ENCODE measurements at places on chromosomes 3 and 15.

DNA sequence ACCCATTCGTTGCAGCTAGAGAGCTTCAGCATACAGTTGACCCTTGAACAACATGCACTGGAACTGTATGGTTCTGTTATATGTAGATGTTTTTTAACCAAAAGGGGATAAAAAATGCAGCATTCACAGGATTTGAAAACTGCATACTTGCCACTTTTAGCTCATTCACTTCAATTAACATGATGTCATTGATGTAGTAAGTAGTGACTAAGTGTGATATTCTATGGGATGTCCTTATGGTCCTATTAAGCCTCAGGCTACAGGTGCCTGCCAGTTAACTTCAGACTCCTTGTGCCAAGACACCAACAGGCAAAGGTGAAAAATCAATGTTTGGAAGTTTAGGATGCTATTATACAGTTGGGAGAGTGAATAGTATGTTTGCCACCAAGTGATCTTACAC, 553.6 kb upstream of the NECTIN3 start:
- no peak for DNase-seq

- DNase-seq, result no peak
Measured at GRCh38 chr3:111648991-111649579, 53.9 kb upstream of the ZBED2 start.

DNA sequence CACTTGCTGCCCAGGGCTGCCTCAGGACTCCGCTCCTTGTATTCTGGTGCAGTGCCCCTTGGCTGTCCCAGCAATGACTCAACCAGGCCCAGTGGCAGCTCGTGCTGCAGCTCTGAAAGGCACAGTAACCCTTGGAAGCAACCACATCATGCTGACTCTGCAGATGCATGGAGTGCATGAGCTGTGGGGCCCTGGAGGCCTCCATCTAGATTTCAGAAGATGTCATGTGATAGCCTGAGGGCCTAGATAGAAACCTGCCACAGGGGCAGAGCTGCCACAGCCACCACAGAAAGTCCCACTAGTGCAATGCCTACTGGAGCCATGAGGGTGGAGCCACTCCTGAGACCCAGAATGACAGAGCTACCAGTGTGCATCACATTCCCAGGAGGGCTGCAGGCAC, 117.1 kb upstream of the SMAD3 start:
- DNase-seq, result no peak

DNA sequence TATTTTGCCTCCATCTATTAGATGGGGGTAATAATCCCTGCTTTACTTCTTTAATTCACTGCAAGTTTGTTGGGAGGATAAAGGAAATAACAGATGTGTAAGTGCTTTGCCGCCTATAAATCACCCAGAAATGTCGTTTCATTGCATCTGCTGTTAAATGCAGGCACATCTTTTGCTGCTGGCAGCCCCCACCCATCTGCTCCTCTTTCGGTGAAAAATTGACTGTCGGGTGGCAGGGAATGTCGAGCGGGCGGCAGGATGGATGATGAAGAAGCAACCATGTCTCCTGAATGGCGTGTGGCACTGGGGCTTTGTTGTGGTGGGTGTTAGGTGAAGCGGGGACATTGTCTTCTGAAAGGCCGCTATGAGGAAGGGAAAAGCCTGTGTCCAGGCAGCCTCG, 543 bp upstream of the REC114 start:
- DNase-seq, result no peak

DNA sequence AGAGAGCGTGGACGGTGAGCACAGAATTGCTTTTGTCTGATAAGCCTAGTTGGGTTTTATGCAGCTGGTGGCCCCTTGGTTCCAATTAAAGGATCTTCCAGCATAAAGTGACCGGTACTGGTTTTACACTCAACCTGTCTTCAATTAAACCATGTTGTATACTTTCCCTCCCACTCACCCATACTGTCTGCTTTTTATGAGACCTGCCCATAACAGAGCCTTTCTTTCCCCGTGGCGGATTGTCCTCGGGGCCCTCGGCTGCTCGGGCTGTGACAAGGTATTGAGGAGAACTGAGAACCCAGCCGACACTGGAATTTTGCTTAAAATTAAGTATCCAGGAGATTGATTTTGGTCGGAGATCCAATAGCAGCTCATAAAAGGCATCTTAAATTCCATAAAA, 98.4 kb downstream of the TMEM266 start:
- no peak for DNase-seq

- no peak for DNase-seq
Measured at GRCh38 chr3:71070497-71071463, 512.7 kb downstream of the FOXP1 start.

DNA sequence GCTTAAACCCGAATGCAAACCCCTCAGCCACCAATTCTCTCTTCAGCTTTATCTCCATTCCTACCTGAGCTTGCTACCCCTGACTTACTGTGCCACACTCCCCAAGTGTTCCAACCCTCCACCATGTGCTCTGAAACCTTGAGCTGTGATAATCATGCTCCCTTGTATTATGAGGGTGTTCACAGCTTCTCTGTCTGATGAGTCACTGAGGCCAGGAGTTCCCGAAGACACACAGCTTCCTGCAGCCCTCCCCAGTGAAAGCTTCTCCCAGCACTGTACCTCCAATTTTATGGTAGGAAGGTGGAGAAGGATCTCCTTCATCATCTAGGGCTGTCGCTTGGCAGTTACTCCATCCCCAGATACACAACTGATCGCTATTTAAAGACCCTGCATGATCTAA, 24.9 kb downstream of the STAC start:
- no peak for DNase-seq

GRCh38 chr3:49411535-49411967, 225 bp downstream of the RHOA start:
- no peak for DNase-seq

GRCh38 chr3:79314544-79314943, 453.3 kb downstream of the ROBO1 start:
- no peak for DNase-seq

GRCh38 chr3:53773611-53774368, 72.4 kb downstream of the CHDH start:
- DNase-seq, result no peak

- no peak for DNase-seq
Measured at GRCh38 chr3:148829926-148830325, 2.3 kb downstream of the CPB1 start.

GRCh38 chr3:142315083-142315482, 89.7 kb upstream of the GK5 start:
- no peak for DNase-seq

- DNase-seq, result no peak
Measured at GRCh38 chr3:73571238-73571794, 53.4 kb downstream of the PDZRN3 start.

- no peak for DNase-seq
Measured at GRCh38 chr3:152438181-152438580, 169.5 kb downstream of the MBNL1 start.

DNA sequence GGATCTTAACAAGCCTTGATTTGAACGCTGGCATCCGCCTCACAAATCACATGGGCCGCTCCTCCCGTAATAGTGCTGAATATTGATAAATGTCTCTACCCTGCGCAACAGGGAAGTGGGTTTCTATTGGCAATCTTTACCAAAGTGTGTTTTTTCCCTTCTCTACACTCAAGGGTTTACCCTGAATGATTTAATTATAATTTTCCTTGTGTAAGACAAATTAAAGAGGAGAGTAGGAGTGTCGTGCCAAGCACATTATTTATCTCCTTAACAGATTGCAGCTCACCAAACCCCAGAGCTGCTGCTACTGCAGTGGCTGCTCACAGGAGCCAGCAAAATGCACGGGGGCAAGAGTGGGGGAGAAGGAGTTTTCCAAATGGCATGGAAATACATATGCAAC, 545.8 kb downstream of the FOXP1 start:
- no peak for DNase-seq

DNA sequence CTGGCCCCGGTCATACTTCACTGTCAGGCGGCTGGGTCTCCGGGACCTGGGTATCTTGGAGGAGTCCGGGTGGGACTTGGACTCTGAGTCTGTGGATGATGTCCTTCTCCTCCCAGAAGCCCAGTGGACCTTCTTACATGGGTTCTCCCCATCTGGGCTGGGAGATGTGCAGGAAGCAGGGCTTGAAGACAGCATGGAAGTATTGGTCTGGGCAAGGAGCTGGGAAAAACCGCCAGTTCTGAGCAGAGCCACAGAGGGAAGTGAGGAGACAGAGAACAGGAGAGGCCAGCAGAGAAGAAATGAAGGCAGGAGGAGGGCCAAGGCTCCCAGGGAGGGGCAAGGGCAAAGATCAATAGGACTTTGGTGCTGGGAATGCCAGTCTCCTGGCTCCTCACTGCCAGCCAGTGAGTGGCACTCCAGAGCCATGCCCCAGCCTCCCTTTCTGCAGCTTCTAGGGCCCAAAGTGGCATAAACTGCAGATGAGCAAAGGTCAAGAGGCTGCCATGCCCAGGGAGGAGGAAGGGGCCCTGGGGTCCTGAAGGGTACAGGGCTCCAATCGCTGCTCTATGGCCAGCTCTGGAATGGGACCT, at the start of gene PPP1R14D:
PPP1R14D (minus strand) TSS at position 262 of the 590 bp plus-strand sequence; CDS start at position 195, 67 bp downstream.
- DNase-seq, result no peak

GRCh38 chr15:62278534-62278933, 113.4 kb upstream of the C2CD4B start:
- no peak for DNase-seq

DNA sequence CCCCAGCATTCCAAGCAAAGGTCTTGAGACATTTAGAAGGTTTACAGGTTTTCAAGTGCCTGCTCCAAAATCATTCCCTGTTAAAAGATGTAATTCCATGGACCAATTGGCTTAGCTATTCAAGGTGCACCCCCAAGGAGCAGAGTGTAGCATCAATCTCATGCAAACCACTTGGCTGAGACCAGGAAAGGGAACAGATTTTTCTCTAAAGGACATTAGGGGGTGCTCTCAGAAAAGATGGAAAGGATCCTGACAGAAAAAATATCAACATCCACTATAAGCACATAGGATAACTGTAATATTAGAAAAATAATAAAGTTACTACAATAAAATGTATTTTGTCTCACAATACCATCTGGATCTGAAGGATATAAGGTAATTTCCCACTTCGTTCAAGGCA, 328.0 kb upstream of the CDIN1 start:
- no peak for DNase-seq

- peak; percentile 76 for DNase-seq
Measured at GRCh38 chr3:137767538-137768360, 3.6 kb downstream of the SOX14 start.

DNA sequence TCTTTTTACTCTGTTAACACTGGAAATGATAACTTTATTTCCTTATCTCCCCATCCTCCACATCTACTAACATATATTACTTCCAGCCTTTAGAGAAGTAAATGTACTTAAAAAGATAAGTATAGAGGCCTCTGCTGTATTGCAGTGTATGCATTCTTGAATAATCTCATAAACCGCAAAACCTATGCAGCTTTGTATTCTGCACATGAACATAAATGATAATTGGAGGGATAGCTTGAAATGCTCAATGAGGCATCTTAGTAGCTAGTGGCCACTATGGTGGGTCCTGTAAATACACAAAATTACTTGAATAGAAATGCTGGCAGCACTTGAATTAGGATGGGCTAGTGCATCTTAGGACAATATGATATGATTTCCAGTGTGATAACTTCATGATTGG, 77.0 kb downstream of the LYSMD4 start:
- DNase-seq, result no peak

DNA sequence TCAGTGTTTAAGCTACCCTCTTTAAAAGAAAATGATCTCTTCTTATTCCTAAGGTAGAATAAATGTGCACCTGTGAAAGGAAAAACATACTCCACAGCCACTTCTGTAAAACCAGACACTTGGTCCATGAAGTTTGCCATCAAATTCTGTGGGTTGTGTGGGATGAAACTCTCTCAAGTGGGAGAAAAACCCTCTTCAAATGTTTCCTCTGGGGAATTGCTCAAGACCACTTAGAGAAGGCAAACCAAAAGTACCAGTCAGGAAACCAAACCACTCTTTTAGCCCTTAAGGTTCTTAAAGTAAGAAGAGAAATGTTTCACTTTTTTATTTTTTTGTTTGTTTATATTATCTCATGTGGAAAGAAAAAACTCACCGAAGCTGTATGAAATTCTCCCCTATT, 1.2 kb downstream of the COL8A1 start:
- no peak for DNase-seq

GRCh38 chr15:31352911-31353811, 26.5 kb downstream of the KLF13 start:
- DNase-seq, result no peak

DNA sequence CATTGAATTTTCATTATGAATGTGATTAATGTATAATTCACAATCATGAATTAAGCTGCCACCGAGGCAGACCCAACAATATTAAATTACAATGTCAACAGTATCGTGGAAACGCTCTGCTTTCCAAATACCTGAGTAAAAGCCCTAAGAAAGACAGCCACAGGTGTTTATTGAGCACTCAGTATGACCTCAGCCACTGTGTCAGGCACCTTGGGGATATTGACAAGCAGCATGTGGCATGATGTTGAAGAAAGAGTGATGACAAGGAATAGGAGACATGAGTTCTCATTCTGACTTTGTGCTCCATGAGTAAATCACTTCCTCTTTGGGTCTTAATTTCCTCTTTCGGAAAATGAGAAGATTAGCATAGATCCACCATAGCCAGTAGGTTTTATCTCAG, 12.8 kb downstream of the C2CD4A start:
- DNase-seq, result no peak

DNA sequence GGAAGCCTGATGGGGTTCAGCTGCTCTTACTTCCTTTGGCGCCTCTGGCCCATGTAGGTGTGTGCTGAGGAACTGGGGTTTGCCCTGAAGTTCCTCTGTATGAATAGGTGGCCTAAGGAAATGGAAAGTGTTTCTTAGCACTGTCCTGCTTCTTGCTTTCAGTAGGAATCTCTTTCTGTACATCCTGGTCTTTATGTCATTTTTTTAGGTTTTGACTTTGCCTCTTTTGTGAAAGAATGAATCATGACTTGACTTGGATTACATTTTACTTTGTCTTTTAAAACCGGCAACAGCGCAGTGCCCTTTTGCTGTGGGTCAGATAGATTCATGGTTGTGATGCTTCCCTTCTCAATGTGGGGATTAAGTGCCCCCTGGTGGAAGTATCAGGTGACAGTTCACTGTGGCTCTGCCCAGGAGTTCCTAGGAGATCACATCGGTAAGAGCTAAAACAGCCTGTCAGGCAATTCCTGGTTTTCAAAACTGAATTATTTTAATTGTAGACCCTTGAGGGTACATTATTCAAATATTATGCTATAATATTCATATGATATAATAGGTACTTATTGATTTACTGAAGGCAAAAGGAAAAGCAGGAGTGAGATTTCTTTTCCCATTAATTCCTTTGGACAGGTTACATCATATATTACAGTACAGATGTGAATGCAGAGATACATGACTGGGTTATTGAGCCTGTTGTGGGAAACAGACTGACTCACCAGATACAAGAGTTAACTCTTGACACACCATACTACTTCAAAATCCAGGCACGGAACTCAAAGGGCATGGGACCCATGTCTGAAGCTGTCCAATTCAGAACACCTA, 95.4 kb downstream of the HCN4 start:
- peak; percentile 67 for DNase-seq

GRCh38 chr15:93268066-93268465, 179.1 kb upstream of the RGMA start:
- DNase-seq, result no peak

DNA sequence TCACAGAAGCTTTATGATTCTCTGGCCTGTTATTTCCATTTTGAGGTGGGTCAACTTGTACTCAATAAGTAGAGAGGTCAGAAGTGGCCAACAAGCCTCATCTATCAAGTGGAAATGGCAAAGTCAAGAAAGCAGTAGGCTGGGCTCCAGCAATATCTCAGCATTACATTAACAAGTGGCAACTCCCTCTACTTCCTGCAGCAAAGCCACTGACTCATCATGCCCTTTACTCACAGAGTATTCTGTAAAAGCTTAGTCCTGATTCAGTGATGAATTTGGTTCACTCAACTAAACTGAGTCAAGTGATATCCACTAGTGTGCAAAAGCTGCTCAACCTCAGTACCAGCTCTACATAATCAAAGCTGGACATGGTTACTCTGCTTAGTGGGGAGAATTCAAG, 954.6 kb downstream of the EPHA3 start:
- DNase-seq, result no peak
